Stimulated activated CD8-positive, alpha-beta memory T cell treated with anti-CD3 and anti-CD28 coated beads, Interleukin-4, amount 100 ng/mL, for 4 hours (primary cell): ENCODE measurements at places on chromosomes 2 and 18.

GRCh38 chr2:61634512-61634911, 96.4 kb upstream of the XPO1 start:
- no peak for DNase-seq

DNA sequence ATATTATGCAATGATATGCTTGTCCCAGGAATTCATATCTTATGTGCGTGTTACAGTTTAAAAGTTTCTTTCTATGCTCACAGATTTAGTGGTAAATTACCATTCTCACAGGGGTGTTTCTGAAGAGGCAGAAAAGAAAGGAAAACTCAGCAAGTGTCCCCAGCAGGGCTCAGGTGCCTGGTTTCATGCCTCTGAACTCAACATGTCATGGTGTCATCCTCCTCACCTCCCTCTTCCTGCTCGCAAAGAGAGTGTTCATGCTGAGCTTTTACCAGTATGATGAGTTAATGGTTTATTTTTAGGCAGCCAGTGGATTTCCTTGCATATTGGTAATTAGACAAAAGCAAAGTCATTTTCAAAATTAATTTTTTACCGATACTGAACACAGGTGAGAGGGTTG, 492.9 kb upstream of the ZEB2 start:
- DNase-seq = no peak

DNA sequence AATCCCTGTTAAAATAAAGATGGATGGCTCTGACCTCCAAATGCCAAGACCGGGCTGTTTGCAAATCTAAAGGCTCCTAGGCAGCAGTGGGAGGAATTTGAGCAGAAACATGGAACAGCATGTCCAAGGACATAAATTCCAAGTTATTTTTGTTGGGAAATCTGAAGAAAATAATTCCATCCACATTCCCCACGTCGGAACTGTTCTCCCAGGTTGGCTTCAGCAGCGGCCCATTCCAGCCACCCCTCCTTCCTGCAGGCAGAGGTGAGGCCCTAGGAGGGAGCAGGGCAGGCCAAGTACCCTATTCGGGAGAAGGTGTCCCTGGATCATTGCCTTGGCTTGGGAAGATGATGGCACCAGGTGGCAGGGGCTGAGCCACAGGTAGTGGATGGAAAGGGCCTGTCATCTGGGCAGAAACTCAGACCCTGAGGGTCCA, 117.1 kb downstream of the CAPN13 start:
- DNase-seq = no peak

DNA sequence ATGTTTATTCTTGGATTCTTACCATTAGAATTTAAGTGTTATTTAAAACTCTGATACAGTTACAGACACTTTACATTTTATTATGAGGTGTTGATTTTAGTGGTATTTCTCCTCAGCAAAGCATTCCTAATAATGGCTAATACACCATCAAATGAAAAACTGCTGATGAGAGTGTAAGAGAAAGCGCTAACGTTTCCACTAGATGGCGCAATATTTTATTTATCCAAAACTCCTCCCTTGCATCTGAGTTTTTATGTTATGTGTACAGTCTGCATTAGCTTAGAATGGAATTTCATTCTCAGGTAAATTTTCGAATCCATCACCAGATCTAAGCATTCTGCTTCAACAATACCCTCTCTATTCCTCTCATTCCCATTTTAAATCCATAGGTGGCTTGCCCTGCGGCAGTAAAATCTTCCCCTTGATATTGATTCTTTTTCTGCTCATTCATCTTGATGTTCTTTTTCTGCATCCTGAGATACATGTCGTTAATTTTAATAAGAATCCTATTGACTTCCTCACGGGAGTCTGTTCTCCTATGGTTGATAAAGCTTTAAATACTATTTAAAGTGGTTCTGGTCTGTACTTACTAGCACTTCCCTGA, 53.9 kb downstream of the PRKRA start:
- no peak for DNase-seq

DNA sequence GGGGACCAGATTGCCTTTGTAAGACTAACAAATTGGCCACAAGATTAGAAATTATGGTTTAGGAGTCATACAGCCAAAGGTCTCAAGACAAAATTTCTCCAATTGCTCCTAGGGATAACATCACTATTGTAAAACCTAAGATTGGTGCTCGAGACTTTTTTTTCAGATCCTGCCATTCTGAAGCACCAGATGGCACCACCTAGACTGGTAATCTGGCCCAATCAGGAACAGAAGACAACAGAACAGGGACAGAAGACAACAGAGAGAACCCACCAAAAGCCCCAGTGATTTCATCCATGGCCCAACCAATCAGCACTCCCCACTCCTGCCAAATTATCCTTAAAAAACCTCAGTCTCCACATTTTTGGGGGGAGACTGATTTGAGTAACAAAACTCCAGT, 66.8 kb downstream of the LINC00305 start:
- DNase-seq = no peak

DNA sequence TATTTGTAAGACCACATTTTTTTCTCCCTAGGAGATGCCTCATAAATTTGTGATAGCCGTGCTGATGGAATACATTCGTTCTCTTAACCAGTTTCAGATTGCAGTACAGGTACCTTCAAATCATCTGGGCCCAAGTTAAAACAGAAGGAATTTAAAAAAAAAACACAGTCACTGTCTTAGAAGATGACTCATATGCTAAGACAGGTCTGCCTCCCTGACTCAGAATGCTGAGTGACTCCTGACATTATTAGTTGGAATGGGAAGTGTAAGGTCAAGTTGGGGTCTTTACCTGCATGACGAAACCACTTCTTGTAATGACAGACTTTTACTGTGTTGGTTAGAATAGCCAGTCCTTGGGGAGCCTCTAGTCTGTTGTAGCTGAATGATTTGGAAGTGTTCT, 26.3 kb downstream of the RMC1 start:
- DNase-seq = no peak

DNA sequence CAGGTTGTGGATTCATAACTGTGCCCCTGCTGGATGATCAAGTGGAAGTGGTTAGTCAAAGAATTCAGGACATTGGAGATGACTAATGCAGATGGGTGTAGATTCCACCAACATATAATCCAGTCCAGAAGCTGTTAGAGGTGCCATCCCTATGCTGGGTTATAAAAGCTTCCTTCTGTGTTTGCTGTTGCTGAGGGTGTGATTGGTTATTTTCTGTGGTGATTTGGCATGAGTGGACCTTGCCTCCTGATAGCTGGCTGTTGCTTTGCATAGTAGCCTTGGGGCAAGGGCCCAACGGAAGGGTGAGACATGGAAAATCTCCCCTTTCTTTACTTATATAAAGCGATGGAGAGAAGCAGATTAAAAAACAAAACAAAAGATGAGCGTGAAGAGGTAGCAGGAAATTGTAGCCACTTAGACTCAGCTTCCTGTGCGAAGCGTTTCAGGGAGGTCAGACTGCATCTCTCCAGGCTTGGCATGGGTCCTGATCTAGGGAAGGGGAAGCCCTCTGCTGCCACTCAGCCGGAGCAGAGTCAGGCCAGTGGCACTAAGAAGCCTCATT, 190.4 kb downstream of the FMNL2 start:
- DNase-seq = no peak

- DNase-seq = no peak
Observed at GRCh38 chr18:79958981-79959380, 5.5 kb upstream of the HSBP1L1 start.

GRCh38 chr2:188813315-188813714, 160.9 kb upstream of the COL3A1 start:
- no peak for DNase-seq

GRCh38 chr2:109256921-109257320, 127.9 kb downstream of the SH3RF3 start:
- DNase-seq = no peak

DNA sequence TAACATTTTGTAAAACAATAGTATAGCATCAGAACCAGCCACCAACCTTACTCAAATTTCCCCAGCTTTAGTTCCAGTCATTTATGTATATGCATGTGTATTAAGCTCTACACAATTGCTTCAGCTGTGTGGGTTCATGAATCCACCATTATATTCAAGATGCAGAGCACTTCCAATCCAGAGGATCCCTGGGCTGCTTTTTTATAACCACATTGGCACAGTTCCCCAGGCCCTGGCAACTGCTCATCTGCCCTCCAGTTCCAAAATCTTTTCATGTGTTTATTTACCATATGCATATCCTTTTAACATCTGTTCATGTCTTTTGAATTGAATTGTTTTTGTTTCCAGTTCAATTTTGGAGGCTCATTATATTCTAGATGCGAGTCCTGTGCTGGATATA, 482.9 kb upstream of the HS6ST1 start:
- no peak for DNase-seq

DNA sequence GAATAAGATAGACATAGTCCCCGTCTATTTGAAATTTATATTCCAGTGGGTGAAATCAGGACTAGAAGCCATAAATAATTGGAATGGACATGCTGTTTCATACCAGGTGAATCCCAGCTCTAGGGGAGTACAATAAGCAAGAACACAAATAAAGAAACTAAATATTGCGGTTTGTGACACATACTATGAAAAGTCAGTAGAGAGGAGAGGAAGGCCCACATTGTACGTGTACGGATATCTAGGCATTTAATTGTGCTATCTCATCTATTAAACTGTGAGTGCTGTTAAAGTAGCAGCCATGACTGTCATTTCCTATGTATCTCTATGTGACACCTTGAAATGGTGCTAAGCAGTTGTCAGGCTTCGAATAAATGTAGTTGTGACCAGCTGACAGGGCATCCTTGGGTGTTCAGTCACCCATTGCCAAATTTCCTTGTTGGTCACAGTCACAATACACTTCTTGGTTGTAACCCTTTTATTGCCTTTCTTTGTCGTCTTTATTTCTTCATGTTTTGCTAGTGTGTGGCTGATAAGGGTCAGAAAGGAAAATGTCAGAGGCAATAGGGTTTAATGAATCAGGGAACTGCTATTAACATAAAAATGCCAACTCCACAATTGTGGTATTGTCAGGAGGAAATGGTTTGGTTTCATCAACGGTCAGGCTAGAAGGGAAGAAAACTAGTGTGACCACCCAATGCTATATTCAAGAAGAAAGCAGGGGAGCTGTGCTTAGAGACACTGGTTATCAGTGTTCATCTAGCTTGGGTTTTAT, 31.5 kb downstream of the CPO start:
- DNase-seq = no peak

DNA sequence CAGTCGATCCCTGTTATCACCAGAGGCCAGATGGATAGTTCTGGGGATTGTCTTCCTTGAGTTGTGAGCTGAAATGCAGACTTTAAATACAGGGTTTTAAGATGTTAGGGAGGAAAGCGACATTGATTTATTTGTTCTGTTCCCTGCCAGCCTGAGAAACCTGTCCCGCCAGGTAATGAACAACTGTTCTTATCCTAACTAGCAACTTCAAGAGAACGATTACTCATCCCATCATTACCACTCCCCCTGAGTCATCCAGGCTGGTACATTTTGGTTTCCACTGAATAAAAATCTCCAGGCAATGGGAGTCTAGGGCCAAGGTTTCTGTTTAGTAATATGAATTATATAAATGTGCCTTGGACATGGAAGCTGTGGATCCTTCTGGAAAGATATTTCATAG, 131.2 kb downstream of the LYPD6B start:
- no peak for DNase-seq

GRCh38 chr2:46689993-46690392, 210.6 kb downstream of the TMEM247 start:
- DNase-seq = no peak

- no peak for DNase-seq
Observed at GRCh38 chr2:162258169-162258568, 14.9 kb upstream of the FAP start.

- no peak for DNase-seq
Observed at GRCh38 chr2:216030216-216030615, 16.9 kb upstream of the MREG start.

- DNase-seq = no peak
Observed at GRCh38 chr2:101665312-101665711, 32.2 kb upstream of the MAP4K4 start.

- DNase-seq = no peak
Observed at GRCh38 chr2:239193925-239194677, 206.7 kb downstream of the HDAC4 start.

- DNase-seq = no peak
Observed at GRCh38 chr2:119049968-119050704, 108.1 kb downstream of the MARCO start.

GRCh38 chr2:109185338-109185737, 56.3 kb downstream of the SH3RF3 start:
- no peak for DNase-seq

- no peak for DNase-seq
Observed at GRCh38 chr18:59769129-59769865, 72.1 kb upstream of the CCBE1 start.

- no peak for DNase-seq
Observed at GRCh38 chr2:68172990-68173700, 15.5 kb downstream of the PNO1 start.

DNA sequence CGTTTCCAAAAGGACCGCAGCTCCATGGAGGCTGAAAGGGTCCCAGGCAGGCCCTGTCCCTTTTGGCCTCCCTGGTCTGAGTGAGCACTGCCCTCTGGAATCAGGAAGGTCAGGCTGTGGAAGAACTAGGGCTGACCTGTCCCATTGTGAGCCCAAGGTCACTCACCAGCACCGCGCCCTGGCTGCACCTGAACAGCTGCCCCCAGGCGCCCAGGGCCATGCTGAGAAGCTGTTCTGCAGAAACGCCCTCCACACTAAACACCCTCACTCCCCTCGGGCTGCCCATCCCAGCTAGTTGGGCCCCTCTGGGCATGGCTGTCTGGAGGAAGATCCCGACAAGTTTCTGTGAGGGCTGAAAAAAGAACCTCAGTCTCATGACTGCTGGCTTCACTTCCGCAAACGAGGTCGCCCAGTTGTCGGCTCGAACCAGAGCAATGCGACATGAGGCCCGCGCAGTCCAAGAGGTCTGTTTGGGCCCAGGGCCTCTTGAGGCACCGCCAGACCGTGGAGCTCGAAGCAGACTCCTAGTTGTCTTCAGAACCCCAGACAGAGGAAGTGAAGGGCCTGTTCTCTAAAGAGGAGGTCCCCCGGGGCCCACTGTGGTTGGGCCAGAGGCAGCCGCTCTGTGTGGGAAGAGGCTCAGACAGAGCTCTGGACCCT, 64.4 kb downstream of the INPP5D start:
- DNase-seq = no peak

- DNase-seq = no peak
Observed at GRCh38 chr2:8682719-8683667, 1.1 kb downstream of the ID2 start.

DNA sequence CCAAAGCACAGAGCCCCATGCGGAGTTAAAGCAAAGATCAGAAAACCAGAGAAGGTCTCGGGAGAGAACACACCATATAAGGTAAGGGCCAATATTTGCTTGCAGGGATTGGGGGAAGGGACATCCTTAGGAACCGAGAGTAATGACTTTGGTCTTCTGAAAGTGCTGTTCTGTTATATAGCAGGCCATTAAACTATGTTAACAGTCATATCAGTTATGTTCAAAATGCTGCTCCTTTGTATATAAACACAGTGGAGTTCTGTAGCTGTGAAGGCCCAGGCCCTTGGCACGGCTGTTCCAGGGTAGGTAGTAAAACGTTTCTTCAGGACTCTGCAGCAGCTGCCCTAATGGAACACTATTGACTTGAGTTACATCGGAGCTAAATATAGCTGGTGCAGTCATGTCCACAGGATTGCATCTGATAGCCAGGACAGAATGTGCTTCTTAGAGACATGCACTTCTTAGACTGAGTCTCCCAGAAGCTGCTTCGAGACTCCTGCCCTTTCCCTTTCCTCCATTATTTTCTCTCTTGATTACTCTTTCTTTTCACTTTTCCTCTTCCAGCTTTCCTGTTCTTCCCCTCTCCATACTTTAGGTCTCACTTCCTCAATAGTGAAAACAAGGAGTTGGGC, 122.4 kb downstream of the SETBP1 start:
- DNase-seq = no peak
